Cardiac muscle cell (in vitro differentiated cells and primary cell): ENCODE measurements at places on chromosomes 1 and 21. TPM values are rescaled to one million over a fixed set of nuclear protein-coding genes. Genes with fewer than 3 reads are reported as not detected.

GRCh38 chr1:202860744-202861419, 28.1 kb downstream of the RABIF start:
- no peaks in the 10 kb centered on the region for H3K36me3 ChIP-seq
- H3K27me3 ChIP-seq, result no peaks in the 10 kb centered on the region
- H3K4me1 ChIP-seq, result peaks cover 3% of the 10 kb centered on the region
- peak overlapping the region; percentile 66 for H3K4me3 ChIP-seq

DNA sequence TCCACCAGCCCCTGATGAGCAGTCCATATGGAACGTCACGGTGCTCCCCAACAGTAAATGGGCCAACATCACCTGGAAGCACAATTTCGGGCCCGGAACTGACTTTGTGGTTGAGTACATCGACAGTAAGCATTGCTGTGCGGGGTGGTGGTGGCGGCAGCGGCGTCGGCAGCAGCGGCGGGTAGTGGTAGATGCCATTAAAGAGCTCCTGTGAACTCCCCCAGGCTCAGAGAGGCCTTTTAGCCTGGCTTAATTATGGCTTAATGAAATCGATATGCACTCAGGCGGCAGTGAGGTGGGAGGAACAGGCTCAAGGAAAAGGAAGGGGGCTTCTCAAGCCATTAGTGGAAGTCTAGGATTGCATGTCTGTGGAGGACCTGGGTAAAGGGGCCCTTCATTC, 41.9 kb upstream of the CNTN2 start:
- no peaks in the 10 kb centered on the region for H3K27me3 ChIP-seq
- no peaks in the 10 kb centered on the region for H3K36me3 ChIP-seq
- H3K4me1 ChIP-seq, result no peaks in the 10 kb centered on the region
- H3K27ac ChIP-seq, result no peak overlapping the region
- no peak for DNase-seq
- no peak overlapping the region for H3K4me3 ChIP-seq

DNA sequence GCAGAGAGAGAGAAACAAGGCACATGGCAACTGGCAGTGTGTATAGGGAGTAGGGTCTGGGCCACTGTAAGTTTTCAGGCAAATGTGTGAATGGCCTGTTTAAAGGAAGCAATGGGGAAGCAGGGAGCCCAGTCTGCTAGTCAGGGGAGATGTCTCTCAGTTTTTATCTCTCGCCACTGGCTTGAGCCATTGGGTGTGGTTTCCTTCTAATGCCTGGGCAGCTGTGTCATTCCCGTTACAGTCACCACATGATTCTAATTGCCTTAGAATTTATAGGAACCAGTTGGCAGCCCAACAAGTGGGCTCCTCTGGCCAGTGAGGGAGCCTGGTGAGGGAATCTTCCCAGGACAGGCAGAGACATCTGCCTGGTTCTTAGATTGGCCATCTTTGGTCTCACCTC, 182.4 kb downstream of the DISC1 start:
- H3K4me1 ChIP-seq, result peaks cover 3% of the 10 kb centered on the region
- H3K4me3 ChIP-seq, result no peak overlapping the region
- peak; percentile 53 for DNase-seq

DNA sequence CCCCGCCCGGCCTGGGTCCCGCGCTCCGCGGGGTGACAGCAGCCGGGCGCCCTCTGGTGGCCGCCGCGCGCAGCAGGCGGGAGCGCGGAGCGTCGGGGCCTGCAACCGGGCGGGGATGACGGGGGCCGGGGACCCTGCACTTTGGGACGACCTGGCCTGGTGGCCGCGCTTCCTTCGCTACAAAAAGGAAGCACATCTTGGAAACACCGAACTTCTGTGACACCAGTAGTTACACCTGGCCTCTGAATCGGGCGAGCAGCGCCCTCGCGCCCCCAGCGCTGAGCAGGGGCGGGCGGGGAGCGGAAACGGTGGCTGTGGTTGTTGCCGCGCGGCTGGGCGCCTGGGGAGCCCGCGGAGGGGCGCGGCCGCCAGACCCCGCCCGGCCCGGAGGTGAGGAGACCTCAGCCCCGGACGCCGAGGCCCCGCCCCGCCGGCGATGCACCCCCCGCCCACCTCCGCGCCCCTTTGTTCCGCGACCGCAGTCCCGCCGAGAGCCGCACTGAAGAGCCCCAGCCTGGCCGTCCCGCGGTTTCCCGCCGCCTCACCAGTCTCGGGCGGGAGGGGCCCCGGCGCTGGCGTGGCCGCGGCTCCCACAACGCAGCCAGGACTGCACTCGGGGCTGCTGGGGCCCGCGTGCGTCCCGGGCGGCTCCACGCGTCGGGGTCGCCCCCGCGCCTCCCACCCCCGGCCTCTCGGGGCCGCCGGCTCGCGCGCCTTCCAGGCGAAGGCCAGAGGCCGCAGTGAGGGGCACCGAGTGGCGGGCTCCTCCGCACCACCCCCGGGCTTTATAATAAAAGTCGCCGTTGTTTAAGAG, 59.3 kb downstream of the H3-3A start:
- H3K27me3 ChIP-seq, result peaks cover 7% of the 10 kb centered on the region
- no peaks in the 10 kb centered on the region for H3K36me3 ChIP-seq
- peak; percentile 77 for DNase-seq
- H3K4me1 ChIP-seq, result peaks cover 5% of the 10 kb centered on the region

DNA sequence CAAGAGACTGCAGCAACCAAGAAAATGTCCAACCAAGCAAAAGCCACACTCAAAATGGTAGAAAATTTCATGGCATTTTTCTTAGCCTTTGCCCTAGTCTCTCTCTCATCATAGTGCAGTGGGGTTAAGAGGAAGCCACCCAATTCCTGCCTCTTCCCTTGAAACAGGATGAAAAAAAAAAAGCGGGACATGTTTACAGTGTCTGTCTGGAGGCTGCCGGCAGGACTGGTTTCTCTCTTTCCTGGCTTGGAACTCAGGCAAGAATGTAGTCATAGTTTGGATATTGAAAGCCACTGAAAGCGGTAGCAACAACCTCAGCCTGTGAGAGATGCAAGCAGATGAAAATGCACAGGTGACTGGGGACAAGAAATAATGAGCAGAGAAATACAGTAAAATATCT, 13.3 kb upstream of the TNFSF18 start:
- H3K36me3 ChIP-seq, result no peaks in the 10 kb centered on the region
- H3K27me3 ChIP-seq, result no peaks in the 10 kb centered on the region
- H3K27ac ChIP-seq, result no peak overlapping the region
- H3K4me1 ChIP-seq, result no peaks in the 10 kb centered on the region
- peak; percentile 11 for DNase-seq
- no peak overlapping the region for H3K4me3 ChIP-seq

DNA sequence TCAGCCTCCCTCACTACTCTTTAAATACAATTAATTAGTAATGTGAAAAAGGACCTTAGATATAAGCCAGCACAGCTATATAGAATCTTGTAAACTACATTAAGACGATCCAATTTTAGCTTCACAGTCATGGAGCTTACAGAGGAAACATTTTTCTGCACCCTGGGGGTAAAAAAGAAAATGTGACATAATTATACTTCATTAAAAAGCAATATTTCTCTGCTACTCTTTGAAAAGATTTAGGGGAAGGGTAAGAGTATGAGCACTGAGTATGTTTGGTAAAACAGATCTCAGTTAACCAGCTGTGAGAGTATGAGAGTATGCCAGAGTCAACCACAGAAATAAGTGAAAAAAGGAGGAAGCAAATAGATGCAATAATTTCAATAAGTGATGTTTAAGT, 1415.9 kb downstream of the PLA2G4A start:
- no peaks in the 10 kb centered on the region for H3K27me3 ChIP-seq
- no peak for DNase-seq
- H3K36me3 ChIP-seq, result no peaks in the 10 kb centered on the region
- H3K27ac ChIP-seq, result no peak overlapping the region

DNA sequence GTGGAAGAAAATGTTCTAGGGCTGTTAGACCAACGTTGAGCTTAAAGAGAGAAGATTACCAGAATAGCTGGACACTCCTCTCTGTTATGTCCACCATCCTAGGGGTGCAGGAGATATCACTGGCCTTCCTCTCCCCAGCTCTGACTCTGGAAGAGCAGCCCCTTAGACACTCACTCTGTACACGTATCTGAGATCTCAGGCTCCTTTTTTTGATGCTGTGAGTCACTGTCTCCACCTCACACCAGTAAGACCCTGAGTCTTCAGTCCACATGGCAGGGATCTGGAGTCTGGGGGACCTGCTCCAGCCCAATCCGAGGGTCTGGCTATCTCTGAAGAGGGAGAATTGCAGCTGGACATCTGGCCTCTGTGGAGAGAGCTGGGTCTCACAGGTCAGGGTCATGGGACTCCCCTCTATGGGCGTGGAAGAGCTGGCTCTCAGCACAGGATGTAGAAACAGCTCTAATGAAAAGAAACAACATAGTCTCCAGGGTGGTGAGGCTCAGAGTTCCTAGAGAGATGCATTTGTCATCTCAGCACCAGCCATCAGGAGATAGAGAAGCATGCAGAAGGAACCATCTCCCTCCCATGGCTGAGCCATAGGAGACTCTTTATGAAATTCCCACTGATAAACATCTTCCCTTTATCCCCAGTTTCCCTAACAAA, 3.5 kb downstream of the FCRL3 start:
- H3K27ac ChIP-seq, result no peak overlapping the region
- no peaks in the 10 kb centered on the region for H3K27me3 ChIP-seq
- no peak for DNase-seq

DNA sequence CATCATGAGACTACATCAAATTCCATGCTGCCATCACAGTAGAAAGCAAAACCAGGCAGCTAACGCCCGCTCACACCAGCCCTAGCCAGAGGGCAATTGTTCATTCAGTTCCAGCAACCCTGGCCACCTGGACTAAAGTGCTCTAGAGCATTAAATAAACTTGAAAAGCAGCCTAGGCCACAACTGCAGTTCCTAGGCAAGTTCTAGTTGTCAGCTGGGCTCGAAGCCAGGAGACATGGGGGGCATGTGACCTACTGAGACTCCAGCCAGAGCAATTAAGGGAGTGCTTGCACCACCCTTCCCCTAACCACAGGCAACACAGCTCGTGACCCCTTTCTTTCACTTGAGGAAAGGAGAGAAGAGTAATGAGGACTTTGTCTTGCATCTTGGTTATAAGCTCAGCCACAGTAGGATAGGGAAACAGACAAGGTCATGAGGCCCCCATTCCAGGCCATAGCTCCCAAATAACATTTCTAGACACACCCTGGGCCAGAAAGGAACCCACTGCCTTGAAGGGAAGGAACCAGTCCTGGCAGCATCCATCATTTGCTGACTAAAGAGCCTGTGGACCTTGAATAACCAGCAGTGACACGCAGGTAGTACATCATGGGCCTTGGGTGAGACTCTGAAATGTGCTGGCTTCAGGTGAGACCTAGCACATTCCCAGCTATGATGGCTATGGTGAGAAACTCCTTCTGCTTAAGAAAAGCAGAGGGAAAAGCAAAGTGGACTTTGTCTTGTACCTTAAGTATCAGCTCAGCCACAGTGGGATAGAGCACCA, 77.0 kb downstream of the ZZZ3 start:
- H3K4me1 ChIP-seq, result no peaks in the 10 kb centered on the region
- no peak overlapping the region for H3K27ac ChIP-seq

- peaks cover 41% of the 10 kb centered on the region for H3K27me3 ChIP-seq
- DNase-seq, result no peak
- no peak overlapping the region for H3K27ac ChIP-seq
- H3K36me3 ChIP-seq, result no peaks in the 10 kb centered on the region
- no peak overlapping the region for H3K4me3 ChIP-seq
These were observed 14.7 kb downstream of the UCK2 start for GRCh38 chr1:165842023-165842670.

DNA sequence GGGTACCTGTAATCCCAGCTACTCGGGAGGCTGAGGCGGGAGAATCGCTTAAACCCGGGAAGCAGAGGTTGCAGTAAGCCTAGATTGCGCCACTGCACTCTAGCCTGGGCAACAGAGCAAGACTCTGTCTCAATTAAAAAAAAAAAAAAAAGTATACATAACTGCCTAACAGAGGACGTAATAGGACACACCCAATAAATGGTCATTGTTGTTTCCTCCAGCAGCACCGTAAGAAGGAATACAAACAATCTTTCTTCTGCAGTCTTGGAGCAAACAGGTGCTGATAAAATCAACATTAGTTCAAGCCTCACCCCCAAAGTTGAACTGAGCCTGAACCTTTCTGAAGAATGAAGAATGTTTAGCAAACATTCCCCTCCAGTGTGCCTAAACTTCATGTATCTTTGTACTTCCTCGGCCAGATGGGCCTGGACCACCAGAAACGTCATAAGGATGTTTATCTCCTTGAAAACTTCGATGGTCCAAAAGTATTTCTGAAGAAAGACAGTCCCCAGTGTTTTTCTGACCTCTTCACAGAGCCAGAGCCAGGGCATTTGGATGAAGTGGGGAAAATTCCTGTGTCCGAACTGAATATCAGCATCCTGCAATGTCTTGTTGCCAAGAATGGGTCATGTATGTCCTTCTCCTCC, 136.8 kb upstream of the F3 start:
- no peaks in the 10 kb centered on the region for H3K36me3 ChIP-seq
- no peaks in the 10 kb centered on the region for H3K27me3 ChIP-seq
- H3K27ac ChIP-seq, result no peak overlapping the region
- no peak overlapping the region for H3K4me3 ChIP-seq
- DNase-seq, result no peak

- H3K4me1 ChIP-seq, result peaks cover 13% of the 10 kb centered on the region
- H3K27me3 ChIP-seq, result no peaks in the 10 kb centered on the region
- no peak overlapping the region for H3K4me3 ChIP-seq
- no peak overlapping the region for H3K27ac ChIP-seq
- H3K36me3 ChIP-seq, result no peaks in the 10 kb centered on the region
These were observed 20.0 kb downstream of the IFFO2 start for GRCh38 chr1:18936471-18936813.

- peak; percentile 35 for DNase-seq
- no peak overlapping the region for H3K27ac ChIP-seq
- H3K4me1 ChIP-seq, result peaks cover 35% of the 10 kb centered on the region
- H3K4me3 ChIP-seq, result no peak overlapping the region
- H3K36me3 ChIP-seq, result no peaks in the 10 kb centered on the region
These were observed 10.0 kb downstream of the NCF2 start for GRCh38 chr1:183580281-183580682.

- H3K36me3 ChIP-seq, result no peaks in the 10 kb centered on the region
- H3K27ac ChIP-seq, result no peak overlapping the region
- H3K4me3 ChIP-seq, result no peak overlapping the region
- DNase-seq, result no peak
- H3K27me3 ChIP-seq, result peaks cover 54% of the 10 kb centered on the region
These were observed 37.2 kb downstream of the ATP2B4 start for GRCh38 chr1:203663821-203664220.

GRCh38 chr21:46431884-46432488, 26.7 kb upstream of the DIP2A start:
- H3K36me3 ChIP-seq, result peaks cover 14% of the 10 kb centered on the region
- no peak overlapping the region for H3K27ac ChIP-seq
- no peaks in the 10 kb centered on the region for H3K27me3 ChIP-seq
- H3K4me1 ChIP-seq, result no peaks in the 10 kb centered on the region
- no peak overlapping the region for H3K4me3 ChIP-seq

GRCh38 chr21:43767984-43768867, 7.9 kb downstream of the CSTB start:
- H3K4me1 ChIP-seq, result peaks cover 4% of the 10 kb centered on the region
- peaks cover 7% of the 10 kb centered on the region for H3K36me3 ChIP-seq
- no peak overlapping the region for H3K4me3 ChIP-seq
- no peaks in the 10 kb centered on the region for H3K27me3 ChIP-seq

LUZP1 gene
- 19.7 and 26.6 TPM in 2 replicates for total RNA-seq

SLC30A10 gene
- 0.21 and 0.95 TPM in 2 replicates for total RNA-seq

TRIM45 gene
- 9.9 and 21.5 TPM in 2 replicates for total RNA-seq

MUL1 gene
- 34.4 and 38.1 TPM in 2 replicates for total RNA-seq
